ENCODE measurements at places on chromosomes 3 and 15. TPM values are rescaled to one million over a fixed set of nuclear protein-coding genes. Genes with fewer than 3 reads are reported as not detected.

DNA sequence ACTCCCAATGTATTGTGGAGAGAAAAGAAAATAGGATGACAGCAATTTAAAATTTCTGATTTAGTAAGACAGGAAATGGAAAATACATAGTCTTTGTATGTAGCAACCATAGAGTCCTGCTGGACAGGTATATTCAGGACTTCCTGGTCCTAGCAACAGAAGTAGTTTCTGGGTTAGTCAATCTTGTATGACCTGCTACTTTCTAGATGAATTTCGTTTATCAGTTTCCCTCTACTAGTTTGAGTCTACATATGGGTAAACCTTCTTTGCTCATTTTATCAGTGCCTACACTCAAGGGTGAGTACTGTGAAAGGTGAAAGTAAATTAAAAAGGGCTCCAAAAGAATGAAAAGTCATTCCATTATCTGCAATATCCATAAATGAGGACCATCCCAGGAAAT lies 309.8 kb downstream of the UNC13C start:
- no peaks in the 10 kb centered on the region for H3K36me3 ChIP-seq
- no peak overlapping the region for H3K27ac ChIP-seq

- no peak overlapping the region for H3K4me3 ChIP-seq
- peaks cover 30% of the 10 kb centered on the region for H3K36me3 ChIP-seq
- H3K27ac ChIP-seq = peak overlapping the region; percentile 91
Observed at GRCh38 chr3:11548721-11549131, 95.0 kb downstream of the VGLL4 start.

DNA sequence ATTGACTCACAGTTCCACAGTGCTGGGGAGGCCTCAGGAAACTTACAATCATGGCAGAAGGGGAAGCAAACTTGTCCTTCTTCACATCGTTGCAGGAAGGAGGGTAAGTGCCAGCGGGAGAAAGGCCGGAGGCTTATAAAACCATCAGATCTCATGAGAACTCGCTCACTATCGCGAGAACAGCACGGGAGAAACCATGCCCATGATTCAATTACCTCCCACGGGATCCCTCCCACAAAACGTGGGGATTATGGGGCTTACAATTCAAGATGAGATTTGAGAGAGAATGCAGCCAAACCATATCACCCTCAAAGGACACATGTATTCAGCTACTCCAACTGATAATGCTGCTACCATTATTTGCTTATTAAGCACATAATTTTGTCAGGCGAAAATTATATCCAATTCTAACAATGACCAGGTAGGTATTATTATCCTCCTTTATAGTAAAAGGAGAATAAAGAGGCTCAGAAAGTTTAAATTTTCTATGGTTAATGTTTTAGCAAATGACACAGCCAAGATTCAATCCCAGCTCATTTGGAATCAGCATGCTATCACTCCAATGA lies 327.2 kb upstream of the CDIN1 start:
- no peak for DNase-seq
- H3K4me3 ChIP-seq = no peak overlapping the region
- peak overlapping the region; percentile 34 for H3K27ac ChIP-seq
- peaks cover 45% of the 10 kb centered on the region for H3K4me1 ChIP-seq
- H3K36me3 ChIP-seq = no peaks in the 10 kb centered on the region
- H3K27me3 ChIP-seq = no peaks in the 10 kb centered on the region

GRCh38 chr3:173770011-173770410 lies 372.5 kb downstream of the NLGN1 start:
- H3K4me1 ChIP-seq = no peaks in the 10 kb centered on the region
- no peaks in the 10 kb centered on the region for H3K27me3 ChIP-seq
- no peak overlapping the region for H3K27ac ChIP-seq
- no peak for DNase-seq
- H3K4me3 ChIP-seq = no peak overlapping the region

GRCh38 chr3:183809270-183809669 lies 16.1 kb downstream of the MAP6D1 start:
- peaks cover 13% of the 10 kb centered on the region for H3K4me1 ChIP-seq
- no peak overlapping the region for H3K4me3 ChIP-seq
- no peaks in the 10 kb centered on the region for H3K27me3 ChIP-seq

GRCh38 chr3:69926385-69926784 lies 73.1 kb upstream of the SAMMSON start:
- peaks cover 19% of the 10 kb centered on the region for H3K27me3 ChIP-seq
- DNase-seq = no peak
- H3K27ac ChIP-seq = no peak overlapping the region
- no peaks in the 10 kb centered on the region for H3K4me1 ChIP-seq

- H3K4me1 ChIP-seq = peaks cover 4% of the 10 kb centered on the region
- no peak for DNase-seq
- no peak overlapping the region for H3K4me3 ChIP-seq
- no peaks in the 10 kb centered on the region for H3K36me3 ChIP-seq
Observed at GRCh38 chr3:126350502-126351085, 6.6 kb downstream of the KLF15 start.

DNA sequence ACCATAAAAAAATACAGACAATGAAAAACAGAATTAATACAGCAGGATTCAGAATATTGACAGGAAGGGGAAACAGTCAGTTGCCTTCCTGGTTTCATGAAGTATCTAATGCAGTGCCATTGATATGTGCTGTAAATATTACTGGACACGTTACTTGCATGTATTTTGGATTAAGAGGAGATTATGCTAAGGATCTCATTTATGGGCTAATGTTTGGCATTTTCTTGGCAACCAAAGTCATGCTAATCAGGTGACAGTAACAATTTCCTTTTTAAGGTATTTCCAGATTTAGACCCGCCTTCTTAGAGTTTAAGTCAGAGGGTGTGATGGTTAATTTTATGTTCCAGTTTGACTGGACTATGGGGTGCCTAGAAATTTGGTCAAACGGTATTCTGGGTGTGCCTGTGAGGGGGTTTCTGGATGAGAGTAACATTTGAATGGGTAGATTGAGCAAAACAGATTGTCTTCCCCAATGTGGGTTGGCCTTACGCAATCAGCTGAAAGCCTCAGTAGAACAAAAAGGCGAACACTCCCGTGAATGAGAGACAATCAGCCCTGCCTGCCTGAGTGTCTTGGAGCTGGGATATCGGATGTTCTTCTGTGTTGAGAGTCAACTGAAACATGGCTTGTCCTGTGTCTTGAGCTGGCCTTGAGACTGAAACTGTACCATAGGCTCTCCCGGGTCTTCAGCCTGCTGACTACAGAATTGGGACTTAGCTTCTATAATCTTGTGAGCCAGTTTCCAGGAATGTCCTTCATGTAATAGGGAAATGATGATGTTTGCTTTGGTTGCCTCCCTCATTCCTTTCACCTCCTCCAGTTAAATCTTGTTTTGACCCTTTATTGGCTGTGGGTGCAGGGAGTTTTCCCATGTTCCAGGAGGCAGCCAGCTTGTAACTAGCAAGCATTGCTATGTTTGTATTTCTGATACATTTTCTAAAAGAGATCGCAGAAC lies 10.5 kb downstream of the SQOR start:
- H3K27me3 ChIP-seq = peaks cover 21% of the 10 kb centered on the region
- H3K36me3 ChIP-seq = no peaks in the 10 kb centered on the region
- no peak overlapping the region for H3K4me3 ChIP-seq
- no peak overlapping the region for H3K27ac ChIP-seq

- DNase-seq = peak; percentile 47
- H3K4me1 ChIP-seq = peaks cover 60% of the 10 kb centered on the region
- H3K27ac ChIP-seq = peak within 1 kb of the TSS; percentile 95
- peak within 1 kb of the TSS; percentile 86 for H3K4me3 ChIP-seq
- no peaks in the 10 kb centered on the region for H3K27me3 ChIP-seq
Observed at GRCh38 chr3:73624821-73625665, at the start of gene PDZRN3. Gene PDZRN3, minus strand, starts transcription at chr3:73624941.

- H3K4me3 ChIP-seq = no peak overlapping the region
- no peaks in the 10 kb centered on the region for H3K36me3 ChIP-seq
- no peak for DNase-seq
Observed at GRCh38 chr3:7518456-7518855, 657.5 kb downstream of the GRM7 start.

- no peaks in the 10 kb centered on the region for H3K27me3 ChIP-seq
- H3K4me3 ChIP-seq = no peak overlapping the region
- no peak for DNase-seq
- no peaks in the 10 kb centered on the region for H3K4me1 ChIP-seq
Observed at GRCh38 chr3:143963946-143964345, 7.7 kb upstream of the DIPK2A start.

DNA sequence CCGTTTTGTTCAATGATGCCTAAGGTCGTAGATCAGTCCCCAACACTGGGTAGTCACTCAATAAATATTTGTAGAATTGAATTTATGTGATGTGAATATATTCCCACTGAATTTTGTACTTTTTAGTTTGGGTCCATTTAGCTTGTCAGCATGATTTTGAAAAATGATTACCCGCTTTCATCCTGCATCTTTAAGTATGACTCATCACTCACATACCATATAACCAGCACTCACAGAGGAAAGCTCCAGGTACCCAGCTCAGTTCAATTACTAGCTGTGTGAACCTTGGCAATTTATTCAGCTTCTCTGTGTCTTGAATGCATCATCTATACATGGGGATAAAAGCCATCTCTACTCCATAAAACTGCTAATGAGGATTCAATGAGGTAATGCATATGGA lies 2.2 kb upstream of the MLF1 start:
- H3K36me3 ChIP-seq = no peaks in the 10 kb centered on the region
- no peak for DNase-seq
- no peak overlapping the region for H3K27ac ChIP-seq
- peaks cover 43% of the 10 kb centered on the region for H3K27me3 ChIP-seq
- H3K4me1 ChIP-seq = peaks cover 12% of the 10 kb centered on the region
- H3K4me3 ChIP-seq = no peak overlapping the region

DNA sequence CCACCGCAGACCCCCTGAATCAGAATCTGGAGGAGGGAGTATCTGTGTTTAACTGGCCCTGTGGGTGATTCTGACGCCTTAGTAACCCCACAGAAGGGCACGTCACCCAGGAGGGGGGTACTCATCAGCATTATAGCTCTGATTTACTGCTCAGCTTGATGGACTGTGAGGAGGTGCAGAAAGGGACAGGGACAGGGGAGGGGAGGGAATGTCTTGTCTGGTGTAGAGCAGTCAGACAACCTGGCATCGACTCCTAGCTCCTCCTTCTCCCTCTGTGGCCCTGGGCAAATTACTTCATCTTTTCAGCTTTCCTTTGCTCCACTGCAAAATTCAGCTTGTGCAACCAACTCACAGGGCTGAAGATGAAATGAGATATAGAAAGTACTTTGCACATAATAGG lies 42.3 kb upstream of the GLCE start:
- no peak overlapping the region for H3K27ac ChIP-seq
- no peak overlapping the region for H3K4me3 ChIP-seq
- H3K27me3 ChIP-seq = peaks cover 18% of the 10 kb centered on the region
- H3K4me1 ChIP-seq = peaks cover 36% of the 10 kb centered on the region
- no peak for DNase-seq
- H3K36me3 ChIP-seq = no peaks in the 10 kb centered on the region

DNA sequence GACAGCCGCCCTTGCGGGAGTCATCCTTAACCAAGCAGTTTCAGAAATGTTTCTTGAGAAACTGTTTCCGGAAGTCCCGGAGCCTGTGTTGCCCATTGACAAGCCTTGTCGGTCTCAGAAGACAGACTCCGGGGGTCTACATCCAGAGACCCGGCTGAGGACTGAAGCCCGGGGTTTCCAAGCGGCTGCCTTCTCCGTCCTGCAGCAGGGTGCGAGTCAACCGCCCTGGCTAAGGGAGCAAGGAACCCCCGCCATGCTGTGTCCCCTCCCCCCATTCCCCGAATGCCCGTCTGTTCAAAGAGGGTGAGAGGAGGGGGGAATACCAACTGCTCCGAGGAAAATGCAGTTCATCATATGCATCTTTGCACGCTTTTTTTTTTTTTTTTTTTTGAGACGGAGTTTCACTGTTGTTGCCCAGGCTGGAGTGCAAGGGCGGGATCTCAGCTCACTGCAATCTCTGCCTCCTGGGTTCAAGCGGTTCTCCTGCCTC lies 61.6 kb downstream of the ATP1B3 start:
- no peak overlapping the region for H3K4me3 ChIP-seq
- H3K27ac ChIP-seq = no peak overlapping the region
- H3K4me1 ChIP-seq = peaks cover 32% of the 10 kb centered on the region
- DNase-seq = no peak

DNA sequence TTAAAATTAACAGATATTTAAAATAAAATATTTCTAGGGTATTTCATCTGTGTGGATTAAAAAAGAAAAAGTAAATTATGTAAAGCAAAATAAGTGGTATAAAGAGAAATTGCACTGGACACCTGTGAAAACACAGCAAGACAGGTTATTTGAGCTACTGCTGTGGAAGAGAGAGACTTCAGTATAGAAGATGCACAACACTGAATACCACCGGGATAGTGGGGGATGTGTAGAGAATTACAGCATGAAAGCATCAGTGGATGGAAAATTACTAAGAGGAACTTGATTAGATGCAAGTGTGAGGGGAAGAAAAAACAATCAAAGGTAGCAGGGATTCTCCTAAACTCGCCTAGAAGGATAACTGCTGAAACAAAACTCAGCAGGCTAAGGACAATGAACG lies 1242.5 kb upstream of the GBE1 start:
- no peak for DNase-seq
- no peaks in the 10 kb centered on the region for H3K36me3 ChIP-seq
- H3K4me3 ChIP-seq = no peak overlapping the region
- no peak overlapping the region for H3K27ac ChIP-seq

- H3K4me1 ChIP-seq = no peaks in the 10 kb centered on the region
- no peaks in the 10 kb centered on the region for H3K27me3 ChIP-seq
- no peak overlapping the region for H3K4me3 ChIP-seq
- DNase-seq = no peak
Observed at GRCh38 chr3:79406175-79406574, 361.6 kb downstream of the ROBO1 start.

DNA sequence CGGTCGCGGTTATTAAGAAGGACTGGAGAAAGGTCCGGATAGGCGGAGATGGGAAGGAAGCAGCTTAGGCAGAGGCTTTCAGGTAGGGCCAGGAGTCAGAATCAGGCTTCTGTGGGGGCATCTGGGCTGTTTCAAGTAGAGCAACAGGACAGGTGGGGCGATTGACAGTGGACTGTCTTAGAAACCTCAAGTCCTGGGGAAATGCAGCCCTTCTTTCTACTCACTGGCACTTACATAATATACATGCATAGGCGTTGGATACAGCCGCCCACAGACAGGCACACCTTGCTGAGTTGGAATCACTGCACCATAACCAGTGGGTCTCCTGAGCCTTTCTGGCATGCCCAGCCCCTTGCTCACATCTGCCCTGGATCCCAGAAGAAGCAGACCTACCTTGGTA lies 730 bp downstream of the MYD88 start:
- H3K27ac ChIP-seq = peak overlapping the region; percentile 98
- no peaks in the 10 kb centered on the region for H3K27me3 ChIP-seq
- H3K4me3 ChIP-seq = peak overlapping the region; percentile 88
- no peak for DNase-seq
- H3K36me3 ChIP-seq = peaks cover 10% of the 10 kb centered on the region

The CFAP92 gene
- total RNA-seq = 1.1 TPM

The GUCA1C gene
- total RNA-seq = not detected

The HCN4 gene
- 0.69 TPM for total RNA-seq

The PRICKLE2 gene
- 43.2 TPM for total RNA-seq

The SATB1 gene
- total RNA-seq = 72.6 TPM

The PAK2 gene
- 52.0 TPM for total RNA-seq

The PPP1R14D gene
- 1.7 TPM for total RNA-seq

The SPINK8 gene
- not detected for total RNA-seq
